ENCODE measurements at places on chromosomes 4 and X.

DNA sequence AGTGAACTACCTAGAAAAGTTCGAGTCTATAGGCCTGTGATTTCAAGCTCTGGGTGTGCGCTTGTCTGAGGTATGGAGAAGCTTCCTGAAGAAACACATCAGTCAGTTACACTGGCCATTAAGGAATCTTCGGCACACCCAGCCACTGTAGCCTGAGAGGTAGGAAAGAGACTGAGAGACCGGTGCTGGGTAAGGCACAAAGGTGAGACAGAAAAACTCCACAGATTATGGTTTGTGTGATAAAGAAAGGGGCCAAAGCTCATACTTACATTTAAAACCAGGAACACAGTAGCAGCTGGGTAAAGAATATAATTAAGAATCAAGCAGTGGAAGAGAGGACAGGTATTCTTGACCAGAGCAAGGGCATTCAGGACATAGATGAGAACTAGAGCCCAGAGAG is 74.8 kb upstream of the TTC29 start:
- no peak for DNase-seq

- no peak for DNase-seq
Measured at GRCh38 chrX:153739754-153740486, 15.3 kb downstream of the ABCD1 start.

GRCh38 chrX:97633798-97634197 is 750.1 kb downstream of the RPA4 start:
- no peak for DNase-seq

DNA sequence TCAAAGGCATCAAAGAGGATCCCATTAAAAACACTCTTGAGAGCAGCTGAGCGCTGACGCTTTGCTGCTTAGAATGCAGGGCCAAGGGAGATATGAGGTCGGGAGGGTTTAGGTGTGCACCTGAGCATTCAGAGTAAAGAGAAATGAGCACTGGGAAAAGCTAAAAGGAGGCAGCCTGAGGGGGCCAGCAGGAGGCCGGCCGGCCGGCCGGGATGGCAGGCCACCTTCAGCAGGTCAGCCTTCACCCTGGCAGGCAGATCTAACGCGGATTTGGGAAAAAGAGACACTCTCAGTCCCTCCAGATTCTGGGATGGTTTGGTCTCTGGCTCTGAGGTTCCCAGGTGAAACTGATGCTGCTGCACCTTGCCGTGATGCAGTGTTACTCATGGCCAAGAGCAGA is 393.5 kb downstream of the TRIML1 start:
- DNase-seq: no peak

DNA sequence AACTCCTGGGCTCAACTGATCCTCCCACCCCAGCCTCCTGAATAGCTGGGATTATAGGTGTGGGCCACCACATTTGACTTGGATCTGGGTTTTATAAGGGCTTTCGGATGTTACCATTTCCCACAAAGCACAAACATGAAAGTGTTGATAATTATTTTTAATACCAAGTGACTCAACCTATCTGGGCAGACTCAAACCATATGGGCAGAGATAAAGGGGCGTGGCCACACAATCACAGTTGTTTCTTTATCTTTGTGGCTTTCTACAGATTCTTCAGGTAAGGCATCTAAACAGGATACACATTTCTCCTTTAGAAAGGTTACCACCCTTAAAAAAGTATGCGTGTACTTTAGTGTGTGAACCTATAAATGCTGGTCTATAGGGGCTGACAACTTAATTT is 122.5 kb downstream of the ZNF827 start:
- DNase-seq: no peak

- no peak for DNase-seq
Measured at GRCh38 chr4:48129307-48130014, 4.6 kb downstream of the TXK start.

- DNase-seq: no peak
Measured at GRCh38 chrX:50697691-50698090, 116.3 kb downstream of the SHROOM4 start.

DNA sequence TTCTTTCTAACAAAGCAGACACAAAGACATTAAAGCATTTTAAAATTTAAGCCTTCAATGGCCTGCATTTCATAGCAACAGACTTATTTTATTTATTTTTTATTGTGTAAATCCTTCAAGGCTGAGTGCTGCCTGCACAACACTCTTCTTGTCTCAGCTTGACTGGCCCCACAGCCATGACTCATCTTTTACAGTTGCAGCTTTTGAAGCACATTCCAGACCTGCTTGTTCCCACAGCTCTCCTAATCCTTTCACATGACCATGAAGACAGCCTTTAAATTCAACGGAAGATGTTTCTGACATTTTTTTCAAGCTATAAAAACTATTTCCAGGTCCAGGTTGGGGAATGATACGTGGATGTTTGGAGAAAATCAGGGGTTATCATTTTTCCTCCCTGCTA is 276.9 kb upstream of the TACR3 start:
- DNase-seq: no peak

DNA sequence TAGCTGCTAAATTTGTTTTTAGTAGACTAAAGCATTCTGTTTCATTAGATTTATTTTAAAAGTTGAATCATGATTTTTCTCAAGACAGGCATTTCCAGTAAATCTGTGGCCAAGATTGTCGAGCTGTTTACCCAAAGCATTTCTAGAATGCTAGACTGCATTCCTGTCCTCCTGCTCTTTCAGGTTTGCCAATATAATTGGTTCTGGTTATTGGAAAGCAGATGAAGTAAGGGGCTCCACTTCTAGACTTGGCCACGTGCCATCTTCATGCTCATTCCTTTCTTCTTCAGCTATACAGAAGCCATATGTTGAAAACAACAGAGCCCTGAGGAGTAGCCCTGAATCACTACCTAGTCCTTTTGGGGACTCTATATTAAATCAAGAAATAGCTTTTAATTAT is 62.5 kb downstream of the PGRMC2 start:
- no peak for DNase-seq

DNA sequence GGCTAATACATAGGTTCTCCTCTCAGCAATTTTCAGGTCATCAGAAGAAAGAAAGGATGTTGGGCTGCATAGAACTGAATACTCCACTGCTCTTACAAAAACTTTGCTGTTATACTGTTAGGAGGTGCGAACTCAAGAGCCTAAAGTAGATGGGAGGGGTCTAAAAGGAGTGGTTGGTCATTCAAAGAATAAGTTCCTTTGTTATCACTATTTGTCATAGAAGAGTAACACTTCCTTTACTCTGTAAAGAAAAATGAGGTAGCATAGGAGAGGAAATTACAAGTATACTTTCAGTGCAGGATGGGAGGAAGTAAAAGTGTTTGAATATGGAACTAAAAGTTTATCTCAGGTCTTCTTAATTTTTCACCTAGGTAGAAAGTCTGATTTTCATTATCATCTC is 61.5 kb downstream of the CCNI start:
- no peak for DNase-seq

GRCh38 chrX:51420610-51421009 is 75.8 kb downstream of the NUDT11 start:
- no peak for DNase-seq

GRCh38 chr4:53902786-53903185 is 161.6 kb downstream of the CHIC2 start:
- DNase-seq: no peak

- DNase-seq: no peak
Measured at GRCh38 chr4:149605601-149606378, 209.9 kb downstream of the IQCM start.

DNA sequence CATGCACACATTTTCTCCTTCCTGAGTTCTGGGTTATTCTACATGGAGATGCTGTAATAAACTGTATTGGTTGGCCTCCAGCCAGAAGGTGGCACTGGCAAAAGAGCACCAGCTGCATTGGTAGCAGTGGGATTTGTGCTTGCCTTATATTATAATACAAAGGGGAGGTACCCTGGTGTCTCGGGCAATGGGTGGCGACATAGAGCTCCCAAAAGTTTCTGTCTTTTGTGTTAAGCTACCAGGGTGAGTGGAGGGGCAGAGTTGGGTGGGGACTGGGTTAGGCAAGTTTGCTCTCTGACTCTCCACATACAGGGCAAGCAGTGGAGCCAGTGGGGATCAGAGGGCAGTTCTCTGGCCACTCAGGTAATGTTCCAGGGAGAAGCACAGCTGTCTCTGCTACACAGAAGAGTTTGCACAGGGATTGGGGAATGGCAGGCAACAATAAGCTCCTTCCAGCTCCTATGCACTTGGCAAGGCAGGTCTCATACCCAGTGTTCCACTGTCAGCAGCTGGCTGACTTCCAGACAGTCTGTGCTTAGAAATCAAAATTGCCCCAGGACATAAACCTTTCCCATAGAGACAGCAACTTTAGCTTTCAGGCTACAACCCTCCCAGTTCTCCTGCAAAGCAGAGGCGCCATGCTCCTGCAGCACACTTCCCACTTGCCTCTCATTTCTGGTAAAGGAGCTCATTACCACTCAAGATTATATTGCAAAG is 463.9 kb upstream of the PCDH7 start:
- no peak for DNase-seq
